ENCODE measurements at places on chromosomes 7 and 10.

GRCh38 chr7:101680406-101681145 is 51.5 kb upstream of the MYL10 start:
- DNase-seq: no peak

GRCh38 chr10:8056871-8057331 is 2.4 kb downstream of the GATA3 start:
- no peak for DNase-seq

GRCh38 chr10:79241990-79242619 is 105.2 kb upstream of the PPIF start:
- no peak for DNase-seq

GRCh38 chr10:74306227-74306982 is 155.4 kb downstream of the ADK start:
- DNase-seq: no peak

DNA sequence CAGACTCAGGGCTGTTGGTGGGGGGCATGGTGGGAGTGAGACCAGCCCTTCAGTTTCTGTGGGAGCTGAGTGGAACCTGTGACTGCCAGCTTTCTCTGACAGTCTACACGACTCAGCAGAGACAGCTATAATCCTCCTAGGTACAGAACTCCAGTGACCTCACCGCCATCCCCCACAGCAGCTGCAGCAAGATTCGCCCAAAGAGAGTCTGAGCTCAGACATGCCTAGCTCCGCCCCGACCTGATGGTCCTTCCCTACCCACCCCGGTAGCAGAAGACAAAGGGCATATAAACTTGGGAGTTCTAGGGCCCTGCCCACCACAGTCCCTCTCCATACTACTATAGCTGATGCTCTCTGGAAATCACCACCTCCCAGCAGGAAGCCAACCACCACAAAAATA is 500.1 kb downstream of the ETV1 start:
- no peak for DNase-seq

DNA sequence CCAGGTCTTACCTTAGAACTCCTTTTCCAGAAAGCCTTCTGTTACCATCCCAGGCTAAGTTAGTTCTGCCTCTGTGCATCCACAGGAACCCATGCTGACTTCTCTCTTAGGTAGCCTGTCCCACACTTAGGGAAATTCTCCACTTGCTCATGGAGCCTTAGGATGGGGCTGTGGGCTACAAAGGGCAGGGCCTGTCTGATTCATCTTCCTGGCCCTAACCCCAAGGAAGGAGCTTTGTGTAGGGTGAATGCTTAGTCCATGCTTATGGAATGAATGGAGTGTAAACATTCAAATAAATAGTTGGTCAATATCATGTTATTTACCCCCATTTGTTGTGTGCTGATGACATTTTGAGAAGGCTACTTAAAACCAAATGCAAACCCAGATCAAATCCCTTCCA is 54.7 kb downstream of the EMX2 start:
- DNase-seq: no peak

GRCh38 chr10:23540401-23541030 is 101.6 kb downstream of the OTUD1 start:
- no peak for DNase-seq

DNA sequence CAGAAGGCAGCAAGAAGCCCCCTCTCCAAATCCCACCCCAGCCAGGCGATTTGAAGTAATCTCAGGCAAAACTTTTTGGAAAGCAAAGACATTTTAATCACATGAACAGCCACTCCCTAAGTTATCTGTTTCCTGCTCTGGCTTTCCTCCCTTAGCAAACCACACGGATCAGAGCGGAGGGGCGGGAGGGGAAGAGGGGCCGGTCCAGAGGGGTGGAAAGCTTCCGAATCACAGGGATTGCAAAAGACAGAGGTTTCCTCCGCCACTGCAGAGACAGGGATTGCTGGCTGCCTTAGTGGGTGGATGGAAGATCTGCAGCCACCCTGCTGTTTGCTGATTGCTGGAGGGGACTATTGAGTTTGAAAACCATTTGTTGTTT is 41.2 kb downstream of the ZCCHC24 start:
- no peak for DNase-seq

DNA sequence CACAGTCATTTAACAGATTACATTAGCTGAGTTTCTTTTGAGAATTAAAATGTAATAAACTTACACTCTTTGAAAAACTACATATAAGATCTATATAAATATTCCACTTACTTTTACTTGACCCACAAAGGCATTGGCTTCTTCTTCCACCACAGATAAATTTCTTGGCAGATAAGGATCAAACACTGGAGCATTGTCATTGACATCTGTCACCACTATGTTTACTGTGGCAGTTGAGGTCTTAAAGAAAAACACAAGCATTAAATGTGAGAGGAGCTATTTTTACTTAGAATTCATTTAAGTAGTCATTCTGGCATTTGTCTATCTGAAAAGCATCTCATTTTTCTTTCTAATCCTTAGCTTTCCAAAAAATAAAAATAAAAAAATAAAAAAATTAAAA is 734.4 kb downstream of the PCDH15 start:
- DNase-seq: no peak

DNA sequence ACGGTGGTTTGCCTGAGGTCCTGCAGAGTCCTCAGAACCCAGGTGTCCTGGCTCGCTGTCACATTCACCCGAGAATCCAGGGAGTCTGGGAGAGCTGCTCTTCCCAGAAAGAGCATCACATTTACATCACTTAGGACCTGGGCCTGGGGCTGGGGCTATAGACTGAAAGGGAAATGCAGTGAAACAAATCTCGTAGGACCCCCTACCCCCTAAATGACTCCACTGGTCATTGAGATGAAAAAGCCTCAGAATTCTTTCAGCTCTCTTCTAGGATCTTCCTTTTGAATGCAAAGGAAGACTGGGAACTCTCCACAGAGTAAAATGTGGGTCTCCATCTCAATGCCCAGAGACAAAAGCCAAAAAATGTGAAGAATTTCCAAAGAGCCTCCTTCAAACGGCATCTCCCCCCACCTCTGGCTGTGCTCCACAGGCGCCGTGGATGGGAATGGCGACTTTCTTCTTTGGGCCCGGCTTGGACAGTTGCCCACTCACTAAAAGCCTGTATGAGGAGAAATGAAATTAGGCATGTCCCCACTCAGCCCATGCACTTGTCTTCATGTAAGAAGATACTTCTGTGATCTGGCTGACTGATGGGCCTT is 49.0 kb upstream of the PODXL start:
- DNase-seq: no peak

DNA sequence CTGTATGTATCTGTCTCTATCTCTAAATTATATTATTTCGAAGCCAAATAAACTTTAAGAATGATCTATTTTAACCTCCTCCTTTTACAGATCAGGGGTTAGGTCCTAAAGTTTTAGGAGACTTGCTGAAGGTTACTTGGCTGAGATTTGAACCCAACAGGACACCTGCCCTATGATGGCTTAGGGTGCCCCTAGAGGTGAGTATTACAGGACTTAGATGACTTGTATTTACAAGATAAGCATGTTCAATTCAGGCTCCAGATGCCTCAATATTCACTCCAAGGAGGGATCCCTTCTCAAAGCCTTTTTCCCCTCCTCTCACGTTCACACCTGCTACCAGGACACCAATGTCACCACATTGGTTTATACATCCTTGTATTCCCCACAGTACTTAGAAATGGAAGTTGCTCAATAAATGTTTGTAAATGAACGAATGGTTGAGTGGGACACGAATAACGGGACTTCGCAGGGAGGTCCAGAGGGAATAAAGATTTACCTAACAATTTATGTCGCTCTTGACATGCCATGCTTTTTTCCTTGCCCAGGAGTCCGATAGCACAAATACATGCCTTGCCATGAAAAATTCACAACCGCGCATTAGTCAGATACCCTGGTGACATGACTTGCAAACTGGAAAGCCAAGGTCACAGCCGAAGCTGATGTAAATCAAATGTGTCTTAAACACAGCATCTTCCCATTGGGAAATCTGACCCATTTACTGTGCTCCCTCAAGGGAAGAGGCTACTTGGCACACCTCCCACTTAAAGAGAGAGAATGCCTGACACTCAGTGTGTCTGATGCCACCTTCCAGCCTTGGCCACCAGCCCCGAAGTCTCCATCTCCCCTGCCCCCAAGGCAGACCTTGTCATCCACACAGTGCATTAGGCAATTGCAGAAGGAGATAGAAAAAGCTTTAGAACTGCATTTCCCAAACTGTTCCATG is 872.2 kb upstream of the AUTS2 start:
- DNase-seq: no peak

- DNase-seq: no peak
Observed at GRCh38 chr7:142891490-142892082, 6.0 kb upstream of the TRPV6 start.

- no peak for DNase-seq
Observed at GRCh38 chr7:19202599-19202998, 57.4 kb upstream of the FERD3L start.

GRCh38 chr7:127870231-127870907 is 160.9 kb downstream of the LRRC4 start:
- DNase-seq: no peak

GRCh38 chr10:125407000-125407502 is 246.7 kb upstream of the CTBP2 start:
- no peak for DNase-seq

- no peak for DNase-seq
Observed at GRCh38 chr7:47978790-47979144, 648 bp downstream of the HUS1 start.

- DNase-seq: no peak
Observed at GRCh38 chr10:28684986-28685580, 7.8 kb downstream of the BAMBI start.

GRCh38 chr7:154186811-154187210 is 134.6 kb downstream of the DPP6 start:
- no peak for DNase-seq

GRCh38 chr10:9922126-9922870 is 1095.4 kb upstream of the CELF2 start:
- DNase-seq: no peak
